Right lung (tissue), 10 donors: ENCODE measurements at places on chromosomes 2 and 18. TPM values are rescaled to one million over a fixed set of nuclear protein-coding genes. Genes with fewer than 3 reads are reported as not detected.
A peak's percentile ranks its signal among the peaks of the same experiment; 100 is the strongest.

GRCh38 chr2:31402388-31402787 lies 12.2 kb downstream of the XDH start:
- no peak for DNase-seq

- no peak for DNase-seq
Measured at GRCh38 chr2:26344581-26345282, 1.2 kb upstream of the SELENOI start.

DNA sequence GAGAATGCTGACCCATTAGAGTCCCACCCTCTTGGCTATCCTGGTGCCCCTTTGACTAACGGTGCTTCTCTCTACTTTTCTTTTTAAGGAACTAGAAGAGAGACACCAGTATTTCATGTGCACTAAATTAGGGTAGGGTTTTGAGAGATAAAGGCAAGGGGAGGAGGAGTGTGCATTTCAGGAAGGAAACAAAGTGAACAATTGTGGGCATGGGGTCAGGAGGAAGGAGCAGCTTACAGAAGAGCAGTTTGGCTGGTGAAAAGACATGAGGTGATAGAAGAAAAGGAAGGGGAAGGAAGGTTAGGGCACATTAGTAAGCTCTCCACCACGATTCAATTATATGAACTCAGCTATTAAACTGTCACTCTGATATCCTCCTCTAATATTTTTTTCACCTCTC lies 105.8 kb upstream of the CTAGE1 start:
- DNase-seq = no peak

GRCh38 chr2:201220102-201220570 lies 37.2 kb downstream of the CASP10 start:
- DNase-seq = no peak

- no peak for DNase-seq
Measured at GRCh38 chr18:52723550-52723970, 383.6 kb downstream of the DCC start.

DNA sequence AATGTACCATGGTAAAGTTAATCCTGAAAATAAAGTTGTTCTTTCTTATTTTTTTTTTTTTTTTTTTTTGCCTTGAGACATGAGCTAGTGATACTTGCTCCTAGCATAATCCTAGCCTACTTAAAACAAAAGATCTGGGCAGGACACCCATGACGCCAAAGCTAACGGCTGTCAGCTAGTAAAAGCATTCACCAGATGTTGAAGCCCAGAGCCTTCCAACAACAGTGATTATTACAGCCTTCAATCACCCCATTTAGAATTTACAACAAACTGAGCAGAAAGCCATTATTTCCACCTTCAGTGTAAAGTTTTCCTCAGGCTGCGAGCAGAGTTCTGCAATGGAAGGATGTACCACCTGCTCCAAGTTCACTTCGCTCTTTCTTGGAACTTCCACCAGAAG lies 259.5 kb downstream of the SP3 start:
- DNase-seq = no peak

DNA sequence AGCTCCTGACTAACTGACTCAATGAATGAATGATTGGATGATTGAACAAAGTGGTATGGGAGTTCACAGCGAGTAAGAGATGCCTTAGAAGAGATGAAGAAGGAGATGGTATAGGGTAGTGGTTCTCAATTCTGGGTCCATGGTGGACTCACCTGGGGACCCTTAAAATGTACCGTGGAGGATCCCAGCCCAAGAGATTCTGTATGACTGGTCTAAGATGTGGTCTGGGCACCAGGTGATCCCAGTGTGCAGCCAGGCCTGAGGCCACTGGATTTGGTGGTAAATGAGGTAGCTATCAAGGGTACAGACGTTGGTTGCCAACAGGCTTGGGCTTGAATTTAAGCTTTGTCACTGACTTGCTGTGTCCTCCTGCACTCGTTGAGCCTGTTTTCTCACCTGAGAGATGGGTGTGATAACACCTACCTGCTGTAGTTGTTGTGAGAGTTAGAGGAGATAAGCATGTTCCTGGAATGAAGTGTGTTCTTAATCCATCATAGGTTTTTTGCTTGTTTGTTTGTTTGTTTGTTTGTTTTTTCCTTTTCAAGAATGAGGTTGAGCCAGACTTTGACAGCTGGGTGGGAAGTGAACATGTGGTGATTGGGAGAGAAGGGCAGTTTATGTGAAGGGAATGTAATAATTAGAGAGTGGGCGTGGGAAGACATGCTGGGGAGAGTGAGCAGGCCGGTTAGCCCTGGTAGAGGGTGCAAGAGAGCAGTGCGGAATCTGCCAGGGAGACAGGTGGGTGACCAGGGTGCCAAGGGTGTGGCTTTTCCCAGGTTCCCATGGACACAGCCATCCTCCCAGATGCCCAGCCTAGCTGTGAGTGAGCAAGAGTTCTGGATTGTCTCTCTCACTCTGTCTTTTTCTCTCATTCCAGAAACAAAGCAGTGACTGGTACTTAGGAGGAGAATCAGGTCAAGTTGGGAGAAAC lies 31.4 kb upstream of the IL1B start:
- no peak for DNase-seq

DNA sequence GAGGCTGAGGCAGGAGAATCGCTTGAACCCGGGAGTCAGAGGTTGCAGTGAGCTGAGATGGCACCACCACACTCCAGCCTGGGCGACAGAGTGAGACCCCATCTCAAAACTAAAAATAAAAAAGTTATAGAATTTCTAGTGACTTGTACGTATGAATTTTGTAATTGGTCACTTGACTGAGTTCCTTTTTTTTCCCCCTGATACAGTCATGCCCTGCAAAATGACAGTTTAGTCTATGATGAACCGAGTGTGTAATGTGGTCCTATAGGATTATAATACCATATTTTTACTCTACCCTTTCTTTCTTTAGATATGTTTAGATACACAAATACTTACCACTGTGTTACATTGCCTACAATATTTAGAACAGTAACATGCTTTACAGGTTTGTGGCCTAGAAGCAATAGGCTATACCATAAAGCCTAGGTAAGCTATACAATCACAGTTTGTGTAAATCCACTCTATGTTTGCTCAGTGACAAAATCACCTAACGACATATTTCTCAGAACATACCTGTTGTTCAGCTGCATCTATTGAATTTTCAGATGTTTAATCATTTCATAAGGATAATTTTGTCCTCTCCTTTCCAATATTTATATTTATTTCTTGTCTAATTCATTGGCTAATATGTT lies 25.4 kb downstream of the SOCS6 start:
- no peak for DNase-seq

- no peak for DNase-seq
Measured at GRCh38 chr2:112256654-112257053, 1.8 kb upstream of the ZC3H8 start.

DNA sequence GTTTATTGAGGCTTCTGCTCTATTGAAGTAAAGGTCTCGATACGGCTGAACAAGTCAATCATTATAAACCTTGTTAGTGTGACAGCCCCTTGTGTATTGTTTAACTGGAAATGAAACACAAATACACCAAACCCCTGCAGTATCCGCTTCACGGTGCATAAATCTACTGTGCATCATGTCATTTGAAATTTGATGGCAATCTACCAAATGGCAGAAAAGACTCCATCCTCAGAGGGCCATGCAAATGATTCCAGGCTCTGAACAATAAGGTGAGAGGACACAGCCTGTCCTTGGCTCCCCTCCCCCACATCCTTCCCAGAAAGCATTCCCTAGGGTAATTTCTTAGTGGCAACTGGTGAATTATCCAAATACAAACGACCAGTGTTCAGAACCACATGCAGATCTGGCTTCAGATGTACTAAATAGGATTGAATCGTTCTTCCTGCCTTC lies 80.6 kb downstream of the ADCYAP1 start:
- no peak for DNase-seq

DNA sequence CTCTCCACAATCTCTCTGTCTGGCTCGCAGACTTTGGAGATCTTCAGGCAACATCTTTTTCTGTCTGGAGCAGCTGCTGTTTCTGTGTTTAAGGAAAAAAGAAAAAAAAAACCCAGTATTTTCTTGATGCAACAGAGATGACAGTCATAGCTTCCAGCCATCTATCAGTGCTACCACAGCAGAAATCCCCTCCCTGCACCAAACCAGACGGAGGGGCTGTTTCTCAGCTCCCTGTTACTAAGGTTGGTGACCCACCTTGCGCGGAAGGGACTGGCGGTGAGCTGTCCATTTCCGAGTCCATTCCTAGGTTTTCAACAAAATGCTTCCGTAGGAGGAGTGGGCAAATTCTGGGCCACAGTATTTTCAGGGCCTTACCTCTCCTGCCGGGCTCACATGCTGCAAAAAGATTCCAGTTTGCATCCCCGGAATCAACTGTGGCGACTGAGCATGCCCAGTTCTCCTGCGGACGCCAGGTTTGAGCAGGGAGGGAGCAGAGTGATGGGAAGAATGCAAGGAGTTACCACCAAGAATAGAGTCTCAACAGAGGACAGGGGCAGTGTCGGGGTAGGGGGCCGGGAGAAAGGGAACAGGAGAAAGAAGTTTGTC lies 1.2 kb downstream of the SLC4A10 start:
- no peak for DNase-seq

DNA sequence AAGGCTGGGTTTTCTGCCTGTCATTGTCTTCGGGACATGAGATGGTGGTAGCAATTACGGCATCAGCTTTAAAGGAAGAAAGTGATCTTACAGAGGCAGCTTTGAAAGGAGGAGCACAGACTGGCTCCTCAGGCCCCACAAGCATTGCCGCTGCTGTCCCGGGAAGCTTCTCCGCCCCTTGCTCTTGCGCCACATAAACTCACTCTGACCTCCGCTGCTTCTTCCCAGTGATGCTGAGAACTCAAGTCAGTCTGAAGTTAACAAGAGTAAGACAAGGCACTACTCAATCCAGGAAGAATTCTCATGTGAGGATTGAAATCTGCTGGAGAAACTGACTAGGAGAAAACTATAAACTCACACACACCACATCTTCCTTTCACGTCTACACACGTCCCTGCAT lies 112.4 kb upstream of the RIOK3 start:
- peak; percentile 67 for DNase-seq

- no peak for DNase-seq
Measured at GRCh38 chr2:65108780-65109179, 21.1 kb downstream of the RAB1A start.

- DNase-seq = no peak
Measured at GRCh38 chr2:164126960-164127660, 391.3 kb upstream of the FIGN start.

DNA sequence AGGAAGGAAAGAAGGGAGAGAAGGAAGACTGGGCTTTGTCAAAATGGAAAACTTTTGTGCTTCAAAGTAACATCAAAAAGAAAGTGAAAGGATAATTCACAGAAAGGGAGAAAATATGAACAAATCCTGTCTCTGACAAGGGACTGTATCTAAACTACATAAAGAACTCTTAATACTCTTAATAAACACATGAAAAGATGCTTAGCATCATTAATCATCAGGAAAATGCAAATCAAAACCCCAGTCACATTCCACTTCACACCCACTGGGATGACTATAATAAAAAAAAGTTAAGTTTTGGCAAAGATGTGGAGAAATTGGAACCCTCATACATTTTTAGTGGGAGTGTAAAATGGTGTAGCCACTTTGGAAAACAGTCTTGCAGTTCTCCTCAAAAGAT lies 11.8 kb upstream of the ZFP36L2 start:
- no peak for DNase-seq

DNA sequence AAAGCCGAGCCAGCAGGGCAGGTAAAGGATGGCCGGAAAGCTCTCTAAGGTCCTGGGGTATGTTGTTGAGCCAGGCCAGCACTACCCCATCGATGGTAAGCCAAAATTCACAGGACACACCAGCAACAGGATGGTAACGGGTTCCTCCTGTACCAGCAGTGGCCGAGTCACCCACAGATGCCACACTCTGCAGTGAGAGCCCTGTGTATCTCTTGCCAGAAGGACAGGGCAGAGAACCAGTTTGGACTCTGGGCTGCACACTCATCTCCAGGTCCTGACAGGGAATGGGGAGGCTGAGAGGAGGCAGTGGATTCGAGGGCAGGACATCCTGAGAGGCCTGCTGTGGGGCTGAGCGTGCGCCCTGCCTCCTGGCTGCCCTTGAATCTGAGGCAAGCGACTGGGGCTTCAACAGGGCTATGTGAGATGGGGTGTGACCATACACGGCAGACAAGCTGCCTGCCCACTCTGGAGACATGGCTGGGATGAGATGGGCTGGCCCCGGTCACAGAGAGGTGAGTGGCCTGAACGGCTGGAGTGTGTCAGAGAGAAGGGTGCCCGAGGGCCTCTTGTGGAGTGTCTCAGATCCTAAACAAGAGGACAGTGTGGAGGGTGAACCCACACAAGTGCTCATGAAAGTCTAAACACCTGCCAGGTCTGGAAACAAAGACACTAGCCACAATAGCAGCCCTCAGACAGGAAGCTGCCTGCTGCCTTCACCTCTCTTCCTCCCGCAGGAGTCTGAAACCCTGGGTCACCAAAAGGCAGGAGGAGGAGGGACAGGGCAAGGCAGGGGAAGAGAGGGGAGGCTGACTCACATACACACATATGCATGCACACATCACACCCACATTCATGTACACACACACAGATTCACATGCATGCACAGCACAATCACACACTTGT lies 182.3 kb downstream of the LOXHD1 start:
- DNase-seq = no peak

TPGS2 gene
- polyA plus RNA-seq = 130 TPM

TMEM163 gene
- 12.9 TPM for polyA plus RNA-seq

CIB4 gene
- 0.83 TPM for polyA plus RNA-seq

PUM2 gene
- polyA plus RNA-seq = 138 TPM

CHN1 gene
- polyA plus RNA-seq = 98.2 TPM

RBMS1 gene
- polyA plus RNA-seq = 141 TPM

SLC19A3 gene
- 20.3 TPM for polyA plus RNA-seq

HAAO gene
- polyA plus RNA-seq = 25.2 TPM
